SK-N-SH treated with all-trans-retinoic acid at 6 μM for 48 hours (cell line): ENCODE measurements at places on chromosomes 13 and 19.

DNA sequence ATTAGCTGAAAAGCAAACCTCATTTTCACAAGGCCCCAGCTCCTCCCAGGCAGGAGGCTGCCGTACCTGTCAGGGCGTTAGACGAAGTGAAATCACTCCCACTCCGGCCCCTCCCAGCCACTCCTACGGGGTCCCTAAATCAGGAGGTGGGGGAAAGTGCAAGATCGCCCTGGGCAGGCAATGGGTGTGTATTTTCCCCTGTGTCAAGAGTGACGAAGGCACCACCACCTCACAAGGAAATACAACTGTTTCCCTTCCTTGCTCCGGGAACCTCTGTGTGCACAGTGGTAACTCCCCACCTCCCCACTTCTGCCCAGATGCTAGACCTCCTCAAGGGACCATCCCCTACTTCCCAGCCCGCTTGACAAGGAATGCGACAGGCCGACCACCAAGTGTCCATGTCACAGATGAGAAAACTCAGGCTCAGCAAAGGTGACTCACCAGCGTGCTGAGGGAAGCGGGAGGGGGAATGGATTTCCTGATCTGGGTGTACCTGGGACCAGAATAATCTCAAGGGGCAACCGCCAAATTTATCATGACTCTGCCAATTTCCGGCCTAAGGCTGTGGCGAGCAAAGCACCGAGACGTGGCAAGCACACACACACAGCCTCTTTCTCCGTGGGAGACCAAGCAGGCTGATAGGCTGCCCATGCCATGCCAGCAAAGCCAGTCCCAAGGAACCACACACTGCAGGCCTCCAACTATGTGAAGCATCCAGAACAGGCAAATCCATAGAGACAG lies 7.3 kb downstream of the PPP6R1 start:
- ATAC-seq: peak; percentile 43; the same call in 2 of the 3 replicates

GRCh38 chr13:23859904-23860303 lies 29.3 kb downstream of the MIPEP start:
- no peak for ATAC-seq

GRCh38 chr19:48959341-48960239 lies 4.9 kb downstream of the BAX start:
- ATAC-seq: no peak

DNA sequence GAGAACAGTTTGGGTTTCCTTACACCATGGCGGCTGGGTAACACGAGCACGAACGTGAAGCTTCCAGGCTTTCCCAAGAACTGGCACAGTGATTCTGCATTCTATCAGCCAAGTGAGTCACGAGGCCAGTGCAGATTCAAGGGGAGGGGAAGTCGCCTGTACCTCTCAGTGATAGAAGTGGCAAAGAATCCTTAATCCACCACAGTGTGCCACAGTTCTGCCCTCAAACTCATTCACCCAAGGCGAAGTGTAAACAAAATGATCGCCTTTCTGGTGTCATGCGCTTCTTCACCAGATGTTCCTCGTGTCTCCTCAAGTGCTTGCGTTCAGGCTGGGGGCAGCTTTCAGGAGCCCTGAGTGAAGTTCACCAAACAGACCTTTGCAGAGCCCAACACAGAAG lies 24.9 kb upstream of the AMER2 start:
- ATAC-seq: no peak

- peak; percentile 22 for ATAC-seq
Observed at GRCh38 chr19:16293118-16294091, 31.2 kb upstream of the KLF2 start.

- ATAC-seq: peak; percentile 66
Observed at GRCh38 chr13:34412817-34413375, 529.2 kb upstream of the NBEA start.

GRCh38 chr13:71722206-71722605 lies 144.8 kb downstream of the DACH1 start:
- no peak for ATAC-seq

GRCh38 chr13:39374741-39375189 lies 228.2 kb downstream of the LHFPL6 start:
- ATAC-seq: no peak
